ENCODE measurements at places on chromosomes 3 and 15.
A peak's percentile ranks its signal among the peaks of the same experiment; 100 is the strongest.

- no peak for DNase-seq
Measured at GRCh38 chr3:120275618-120276017, 9.4 kb downstream of the GPR156 start.

DNA sequence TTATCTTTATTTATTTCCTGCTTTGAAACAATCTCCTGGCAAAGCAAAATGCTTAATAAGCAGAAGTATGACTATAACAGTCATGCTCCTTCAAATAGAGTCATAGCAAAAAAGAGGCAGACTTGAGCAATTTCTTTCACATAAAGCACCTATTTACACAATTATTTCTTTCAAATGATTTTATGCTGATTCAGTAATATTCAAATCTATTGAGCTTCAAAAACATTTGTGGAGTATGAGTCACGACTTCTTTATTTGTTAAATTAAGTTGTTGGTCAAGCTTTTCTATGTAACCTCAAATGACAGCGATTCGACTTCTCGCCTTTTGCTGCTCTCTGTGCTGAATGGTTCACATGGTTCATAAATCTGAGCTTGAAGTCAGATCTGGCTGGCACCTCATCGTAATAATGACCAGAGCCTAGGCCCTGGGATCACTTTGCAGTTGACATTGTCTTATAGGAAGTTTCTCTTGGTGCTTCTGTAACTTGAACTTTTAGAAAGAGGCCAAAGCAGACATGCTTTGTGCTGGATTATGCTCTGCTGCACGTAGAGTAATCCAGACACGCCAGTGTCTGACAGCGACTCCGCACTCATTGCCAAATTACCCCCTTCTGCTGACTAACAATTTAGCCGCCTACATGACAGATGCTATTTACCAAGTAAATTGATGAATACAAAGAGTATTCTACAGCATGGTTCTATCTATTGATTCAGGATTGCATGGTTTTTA lies 139.0 kb downstream of the MCTP2 start:
- no peak for DNase-seq

DNA sequence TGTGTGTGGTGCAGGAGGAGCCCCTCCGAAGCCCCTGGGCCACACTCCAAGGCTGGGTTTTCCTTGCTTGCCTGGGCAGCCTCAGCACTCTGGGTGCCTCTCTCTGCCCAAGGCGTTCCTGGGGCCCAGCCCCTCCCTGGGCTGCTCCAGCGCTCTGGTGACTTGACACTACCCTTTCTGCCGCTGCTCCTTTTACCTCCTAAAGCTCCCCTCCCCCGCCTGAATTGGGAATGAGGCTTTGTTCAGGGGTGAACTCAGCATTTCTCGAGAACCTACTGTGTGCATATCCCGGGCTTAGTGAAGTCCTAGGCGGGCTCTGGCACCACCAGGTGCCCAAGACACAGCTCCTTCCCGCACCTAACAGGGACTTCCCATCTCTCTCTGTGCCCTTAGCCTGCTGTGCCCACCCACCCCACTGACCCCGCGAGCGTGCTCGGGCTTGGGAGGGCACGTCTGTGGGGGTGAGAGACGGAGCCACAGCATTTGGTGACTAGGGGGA lies 1.2 kb upstream of the BAHD1 start:
- no peak for DNase-seq

- no peak for DNase-seq
Measured at GRCh38 chr15:98823012-98823458, 174.7 kb downstream of the IGF1R start.

GRCh38 chr15:66851311-66852063 lies 149.5 kb downstream of the SMAD6 start:
- peak; percentile 66 for DNase-seq

DNA sequence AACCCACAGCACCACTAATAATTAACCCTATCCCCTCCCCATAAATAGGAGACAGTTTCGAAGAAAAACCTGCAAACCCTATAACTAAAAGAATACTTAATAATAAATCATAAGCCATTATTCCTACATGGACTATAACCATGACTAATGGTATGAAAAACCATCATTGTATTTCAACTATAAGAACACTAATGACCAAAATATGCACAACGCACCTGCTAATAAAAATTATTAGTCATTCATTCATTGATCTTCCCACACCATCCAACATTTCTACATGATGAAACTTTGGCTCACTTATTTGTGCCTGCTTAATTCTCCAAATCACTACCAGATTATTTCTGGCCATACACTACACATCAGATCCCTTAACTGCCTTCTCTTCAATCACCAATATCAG lies 16.6 kb downstream of the AQP9 start:
- no peak for DNase-seq

- no peak for DNase-seq
Measured at GRCh38 chr3:173770796-173771573, 373.4 kb downstream of the NLGN1 start.

GRCh38 chr3:42493126-42493797 lies 9.2 kb upstream of the VIPR1 start:
- DNase-seq = no peak

DNA sequence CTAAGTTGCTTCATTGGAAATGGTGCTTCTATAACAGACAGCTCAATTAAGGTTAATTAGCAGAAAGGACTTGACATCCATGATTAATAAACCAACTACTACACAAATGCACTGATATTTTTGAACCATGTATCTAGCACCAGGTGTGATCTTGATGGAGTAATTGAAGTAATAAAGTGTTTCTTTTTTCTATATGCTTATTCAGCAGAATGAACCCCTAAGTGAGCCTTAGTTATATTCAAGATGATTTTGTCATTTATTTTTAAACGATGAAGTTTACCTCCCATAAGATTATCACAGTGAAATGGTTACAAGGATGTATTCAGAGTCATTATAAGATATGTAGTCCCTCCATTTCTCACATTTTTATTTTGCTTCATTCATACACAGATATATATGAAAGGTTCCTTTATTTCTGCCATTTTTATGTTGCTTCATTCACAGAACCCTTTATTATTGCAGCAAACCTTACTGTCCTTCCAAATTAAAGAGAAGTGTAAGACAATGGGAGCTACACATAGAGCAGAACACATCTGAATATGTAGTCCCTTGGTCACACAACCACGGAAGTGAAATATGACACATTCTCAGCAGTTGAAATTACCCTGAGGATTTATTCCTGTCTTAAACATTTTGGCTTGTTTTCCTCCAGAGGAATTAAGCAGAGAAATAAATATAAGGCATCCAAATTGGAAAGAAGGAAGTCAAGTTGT lies 295.0 kb downstream of the RAP2B start:
- no peak for DNase-seq

DNA sequence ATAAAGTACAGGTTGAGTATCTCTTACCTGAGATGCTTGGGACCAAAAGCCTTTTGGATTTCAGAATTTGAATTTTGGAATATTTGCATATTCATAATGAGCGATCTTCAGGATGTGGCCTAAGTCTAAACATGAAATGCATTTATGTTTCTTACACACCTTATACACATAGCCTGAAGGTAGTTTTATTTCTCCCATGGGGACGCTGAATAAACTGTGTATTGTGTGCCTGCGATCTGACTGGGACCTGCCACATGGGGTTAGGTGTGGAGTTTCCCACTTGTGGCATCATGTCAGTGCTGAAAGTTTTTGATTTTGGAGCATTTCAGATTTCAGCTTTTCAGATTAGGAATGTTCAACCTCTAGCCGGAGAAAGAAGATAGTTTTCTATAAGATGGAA lies 35.5 kb downstream of the UBE2E2 start:
- DNase-seq = no peak

GRCh38 chr3:59641169-59641899 lies 591.5 kb upstream of the CFAP20DC start:
- no peak for DNase-seq

DNA sequence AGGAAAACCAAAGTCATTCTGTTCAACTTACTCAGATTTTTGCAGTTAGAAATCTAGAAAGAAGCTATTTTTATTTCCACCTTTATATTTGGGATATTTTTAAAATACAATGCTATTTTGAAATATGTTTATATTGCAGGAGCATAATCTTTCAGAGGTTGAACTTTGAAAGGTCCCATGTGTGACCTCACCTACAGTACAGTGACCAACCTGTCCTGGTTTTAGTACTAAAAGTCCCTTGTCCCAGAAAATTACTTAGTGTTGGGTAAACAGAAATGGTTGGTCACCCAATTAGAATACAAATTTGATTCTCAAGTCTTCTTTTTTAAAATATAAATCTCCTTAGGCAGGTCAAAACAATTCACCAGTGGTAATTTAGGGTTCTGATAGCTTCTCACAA lies 141.6 kb upstream of the FRMD4B start:
- no peak for DNase-seq

- no peak for DNase-seq
Measured at GRCh38 chr15:93139436-93139835, 50.4 kb upstream of the RGMA start.

- no peak for DNase-seq
Measured at GRCh38 chr3:150036780-150037179, 66.1 kb upstream of the PFN2 start.

GRCh38 chr3:197222937-197223370 lies 75.5 kb downstream of the DLG1 start:
- DNase-seq = no peak

DNA sequence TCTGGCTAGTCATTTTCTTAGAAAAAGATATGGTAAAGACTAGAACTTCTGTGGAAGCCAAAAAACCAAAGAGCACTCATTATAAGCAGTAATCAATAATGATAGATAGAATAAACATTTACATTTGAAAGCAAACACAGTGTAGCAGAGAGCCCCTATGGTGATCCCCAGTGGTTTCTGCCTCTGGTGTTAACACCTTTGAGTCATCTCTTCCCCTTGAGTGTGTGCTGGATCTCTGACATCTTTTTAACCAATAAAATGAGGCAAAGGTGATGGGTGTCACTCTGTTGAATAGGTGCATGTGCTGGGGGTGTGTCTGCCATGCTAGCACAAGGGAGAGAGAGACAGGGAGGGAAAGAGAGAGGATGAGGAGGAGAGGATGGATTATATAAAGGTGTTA lies 121.6 kb downstream of the TFG start:
- DNase-seq = no peak

GRCh38 chr3:71584394-71585011 lies 975 bp upstream of the FOXP1 start:
- peak; percentile 76 for DNase-seq

- no peak for DNase-seq
Measured at GRCh38 chr3:8982509-8982908, 19.2 kb upstream of the RAD18 start.

- DNase-seq = no peak
Measured at GRCh38 chr15:67741308-67741707, 84.0 kb upstream of the SKOR1 start.

All from head of caudate nucleus (tissue), 42 donors.